ENCODE measurements at places on chromosomes 6 and 20. TPM values are rescaled to one million over a fixed set of nuclear protein-coding genes. Genes with fewer than 3 reads are reported as not detected.
A peak's percentile ranks its signal among the peaks of the same experiment; 100 is the strongest.

Gene HLA-DMA
- total RNA-seq, result 1.6 TPM

Gene TGM2
- 117 TPM for total RNA-seq

Gene TMEM170B
- 1.4 TPM for total RNA-seq

Gene HUS1B
- 0.65 TPM for total RNA-seq

Gene RBL1
- total RNA-seq, result 31.9 TPM

- DNase-seq, result peak; percentile 70
Observed at GRCh38 chr6:130997061-130997753, 65.8 kb downstream of the EPB41L2 start.

DNA sequence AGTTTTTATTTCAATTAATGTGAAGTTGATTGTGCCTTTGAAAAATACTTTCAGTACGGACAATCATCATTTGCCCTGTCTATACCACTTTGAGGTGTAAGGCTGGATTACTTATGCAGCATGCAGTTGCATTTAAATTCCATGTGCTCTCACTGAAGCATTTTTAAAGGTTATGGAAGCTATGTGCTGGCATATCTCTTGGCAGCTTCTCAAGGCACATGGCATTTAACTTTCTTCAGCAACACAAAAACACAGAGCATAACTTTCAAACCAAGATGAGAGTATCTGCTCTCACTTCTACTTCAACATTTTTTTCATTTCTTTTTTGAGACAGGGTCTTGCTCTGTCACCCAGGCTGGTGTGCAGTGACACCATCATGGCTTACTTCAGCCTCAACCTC is 360.6 kb upstream of the RUNX2 start:
- DNase-seq, result peak; percentile 23

DNA sequence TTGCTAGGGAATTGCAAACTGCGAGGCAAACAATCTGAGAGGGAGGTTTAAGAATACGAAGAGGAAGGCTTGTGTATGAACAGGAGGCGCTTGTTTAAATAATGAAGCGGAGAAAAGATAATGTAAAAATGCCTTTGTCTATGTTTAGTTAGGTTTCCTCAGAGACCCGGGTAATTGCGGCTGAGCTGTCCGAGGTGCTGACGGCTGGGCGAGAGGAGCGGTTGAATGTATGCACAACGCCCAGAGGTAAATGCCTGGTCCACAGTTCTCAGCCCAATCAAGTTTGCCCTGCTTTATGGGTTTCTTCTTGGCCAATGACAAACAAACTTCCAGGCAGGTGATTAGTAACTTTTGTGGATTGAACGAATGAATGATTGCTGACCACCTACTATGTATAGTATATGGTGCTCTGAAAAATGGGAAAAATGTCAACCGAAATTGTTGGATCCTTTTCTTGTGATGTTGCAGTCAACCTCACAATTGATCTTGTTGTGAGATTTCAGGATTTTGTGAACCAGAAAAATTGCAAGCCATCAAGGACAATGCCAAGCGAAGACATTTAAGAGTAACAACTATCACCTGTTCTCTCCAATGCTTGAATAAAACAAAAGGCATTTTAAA is 38.3 kb upstream of the SLC32A1 start:
- peak; percentile 47 for DNase-seq

GRCh38 chr20:58944610-58945009 is 36.4 kb upstream of the NELFCD start:
- DNase-seq, result no peak

- DNase-seq, result no peak
Observed at GRCh38 chr20:50218987-50219435, 28.4 kb downstream of the CEBPB start.

GRCh38 chr6:156336733-156337132 is 440.4 kb upstream of the ARID1B start:
- DNase-seq, result no peak

GRCh38 chr6:25922301-25922700 is 8.2 kb downstream of the SLC17A2 start:
- peak; percentile 83 for DNase-seq

DNA sequence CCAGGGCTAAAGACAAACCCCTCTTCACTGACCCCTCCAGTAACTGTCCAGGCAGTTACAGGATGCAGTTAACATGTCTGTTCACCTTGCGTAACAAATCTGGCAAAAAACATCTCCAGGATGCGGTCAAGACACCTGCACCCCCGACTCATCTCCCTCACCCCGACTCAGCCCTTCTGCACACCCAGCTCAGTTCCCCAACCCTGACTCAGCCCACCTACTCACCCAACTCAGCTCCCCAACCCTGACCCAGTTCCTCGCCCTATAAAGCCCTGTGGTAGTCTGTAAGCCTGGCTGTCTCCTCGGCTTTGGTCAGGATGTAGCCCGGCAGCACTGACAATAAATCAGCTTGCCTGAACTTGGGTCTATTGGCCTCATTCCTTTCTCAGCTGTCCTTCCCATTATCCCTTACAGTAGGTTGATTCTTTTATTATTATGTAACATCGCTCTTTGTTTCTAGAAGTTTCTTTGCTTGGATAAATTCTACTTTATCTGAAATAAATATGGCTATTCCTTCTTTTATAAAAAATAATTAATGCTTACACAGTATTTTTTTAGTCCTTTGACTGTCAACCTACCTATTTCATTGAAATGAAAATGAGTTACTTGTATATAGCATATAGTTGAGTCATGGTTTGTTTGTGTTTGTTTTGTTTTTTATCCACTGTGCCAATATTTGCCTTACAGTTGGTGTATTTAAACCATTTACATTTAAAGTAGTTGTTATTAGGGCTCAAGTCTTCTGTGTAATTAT is 12.9 kb upstream of the ADTRP start:
- DNase-seq, result no peak

GRCh38 chr6:56841381-56841749 is 113.5 kb upstream of the BEND6 start:
- DNase-seq, result no peak
